Stimulated activated CD4-positive, alpha-beta T cell treated with anti-CD3 and anti-CD28 coated beads, Interleukin-4, amount 100 ng/mL, for 4 hours (primary cell): ENCODE measurements at places on chromosomes 2 and 18.

GRCh38 chr18:62812242-62812641, 96.9 kb downstream of the PHLPP1 start:
- no peak for DNase-seq

GRCh38 chr2:207743514-207743913, 26.2 kb downstream of the FZD5 start:
- no peak for DNase-seq

GRCh38 chr2:8984855-8985254, 18.6 kb downstream of the MBOAT2 start:
- DNase-seq: no peak

DNA sequence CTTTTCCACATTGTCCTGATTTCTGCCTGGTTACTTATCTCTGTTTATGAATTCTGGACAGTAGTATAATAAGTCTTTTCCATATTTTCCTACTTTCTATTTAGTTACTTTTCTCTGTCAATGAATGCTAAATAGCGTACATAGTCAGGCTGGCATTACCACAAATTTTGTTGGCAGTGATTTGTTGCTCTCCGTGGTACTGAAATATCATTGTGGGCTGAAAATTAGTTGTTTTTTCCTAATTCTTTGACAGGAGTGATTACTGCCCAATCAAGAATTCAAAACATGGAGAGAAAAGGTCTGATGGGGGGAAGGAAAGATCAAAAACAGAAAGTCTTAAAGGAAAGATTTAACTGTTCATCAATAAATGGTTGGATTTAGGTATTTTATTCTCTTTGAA, 7.7 kb upstream of the GALNT13 start:
- DNase-seq: no peak

GRCh38 chr2:219501849-219502248, 3.2 kb downstream of the GMPPA start:
- DNase-seq: no peak

DNA sequence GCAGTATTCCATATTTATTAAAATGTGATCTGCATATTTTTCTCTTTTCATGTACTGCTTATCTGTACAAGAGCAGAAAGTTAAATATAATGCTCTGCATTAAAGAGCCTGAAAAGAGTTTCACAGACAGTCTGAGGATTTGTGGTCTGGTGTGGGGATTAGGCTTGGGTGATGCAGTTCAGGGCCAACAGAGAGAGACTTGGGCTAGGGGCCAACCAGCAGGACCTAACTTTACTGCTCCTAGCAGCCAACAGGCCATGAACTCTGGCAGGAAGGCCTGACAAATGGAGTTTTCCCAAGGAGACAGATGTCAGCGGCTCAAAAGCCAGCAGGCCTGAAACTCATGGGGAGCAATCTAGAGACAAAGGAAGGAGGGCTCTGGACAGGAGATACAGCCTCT, 169.6 kb downstream of the LRRTM1 start:
- DNase-seq: no peak

DNA sequence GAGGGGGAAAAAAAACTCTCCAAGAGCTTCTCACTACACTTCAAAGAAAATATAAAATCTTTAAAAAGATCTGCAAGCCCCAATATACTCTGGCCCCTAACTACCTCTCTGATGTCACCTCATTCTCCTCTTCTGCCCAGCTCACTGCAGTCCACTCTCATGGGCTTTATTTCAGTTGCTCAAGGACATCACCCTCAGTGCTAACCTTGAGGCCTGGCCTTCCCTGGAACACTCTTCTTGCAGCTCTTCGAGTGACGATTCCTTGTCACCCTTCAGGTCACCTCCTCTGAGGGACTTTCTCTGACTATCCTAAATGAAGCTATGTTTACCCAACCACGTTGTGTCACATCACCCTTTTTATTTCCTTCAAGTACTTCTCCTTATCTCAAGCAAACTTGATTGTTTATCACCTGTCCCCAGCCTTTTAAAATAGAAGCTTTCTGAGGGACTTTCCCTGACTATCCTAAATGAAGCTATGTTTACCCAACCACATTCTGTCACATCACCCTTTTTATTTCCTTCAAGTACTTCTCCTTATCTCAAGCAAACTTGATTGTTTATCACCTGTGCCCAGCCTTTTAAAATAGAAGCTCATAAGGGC, 10.4 kb downstream of the RTTN start:
- DNase-seq: no peak

DNA sequence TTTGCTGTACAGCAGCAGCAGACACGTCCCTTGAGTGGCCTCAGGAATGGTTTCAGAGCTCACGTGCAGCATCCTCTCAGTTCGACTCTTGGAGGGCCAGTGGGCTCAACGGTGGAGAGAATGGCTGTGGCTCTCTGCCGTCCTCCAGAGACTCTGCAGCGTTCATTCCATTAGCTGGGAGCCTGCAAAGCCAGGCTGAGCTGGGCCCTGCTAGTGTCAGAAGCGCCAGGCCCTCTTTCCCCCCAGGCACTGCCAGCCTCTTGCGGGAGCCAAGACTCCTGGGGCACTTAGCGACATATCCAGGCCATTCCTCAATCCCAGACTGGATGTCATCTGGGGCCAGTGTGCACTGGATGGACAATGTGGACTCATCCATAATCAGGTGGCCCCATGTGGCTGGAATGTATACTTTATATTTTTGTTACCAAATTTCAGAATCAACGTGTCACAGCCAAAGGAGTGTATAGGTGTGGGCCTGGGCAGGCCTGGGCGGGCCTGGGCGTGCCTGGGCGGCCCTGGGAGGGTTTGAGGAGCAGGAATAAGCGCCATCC, 125.1 kb upstream of the EPAS1 start:
- DNase-seq: no peak

- DNase-seq: no peak
These were observed 7.5 kb upstream of the KDSR start for GRCh38 chr18:63374540-63374939.
